ENCODE measurements at places on chromosomes 2 and 18. TPM values are rescaled to one million over a fixed set of nuclear protein-coding genes. Genes with fewer than 3 reads are reported as not detected.

DNA sequence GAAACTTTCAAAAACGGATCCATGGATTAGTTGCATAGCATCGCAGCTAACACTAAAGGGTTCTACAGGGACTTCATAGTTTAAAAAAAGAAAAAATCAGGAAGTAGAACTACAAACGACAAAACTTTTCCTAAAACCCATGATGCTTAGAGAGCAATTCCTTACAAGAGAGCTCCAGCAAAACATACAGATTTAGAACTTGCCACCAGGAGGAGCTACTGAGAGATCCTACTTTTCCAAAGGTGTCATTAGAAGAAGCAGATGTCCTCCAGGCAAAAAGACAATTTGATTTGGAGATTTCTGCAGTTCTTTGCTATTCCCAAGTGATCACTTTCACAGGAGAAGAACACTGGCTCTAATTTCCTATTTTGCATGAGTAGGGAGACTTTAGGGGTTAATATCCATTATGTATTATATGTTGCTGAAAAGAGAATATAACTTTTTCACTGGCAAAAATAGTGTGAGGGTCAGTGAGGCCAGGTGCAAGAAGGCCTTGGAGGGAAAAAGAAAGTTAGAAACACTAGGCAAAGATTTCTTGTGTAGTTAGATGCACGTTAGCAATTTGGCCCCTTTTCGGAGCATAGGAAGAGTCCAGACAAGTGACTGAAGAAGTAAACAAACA is 436.2 kb downstream of the SUCLG1 start:
- DNase-seq: peak; percentile 39

- DNase-seq: no peak
Measured at GRCh38 chr2:36444216-36444936, 88.8 kb downstream of the CRIM1 start.

DNA sequence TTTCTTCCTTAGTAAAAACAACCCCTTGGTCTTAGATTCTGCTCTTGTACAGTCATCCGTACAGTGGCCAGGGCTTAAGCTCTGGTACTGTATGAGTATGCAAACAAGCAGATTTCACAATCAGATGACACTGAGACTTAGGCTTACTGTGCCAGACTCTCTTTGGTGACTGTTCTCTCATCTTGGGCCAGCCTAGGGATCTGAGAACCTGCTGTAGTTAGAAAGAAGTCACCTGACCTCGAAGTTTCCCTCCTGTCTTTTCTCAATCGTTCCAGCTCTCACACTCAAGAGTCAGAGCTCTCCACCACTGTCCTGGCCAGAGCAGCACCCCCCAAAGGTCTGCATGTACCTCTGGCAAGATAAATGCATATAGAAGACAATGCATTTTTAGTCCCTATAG is 63.2 kb downstream of the ZEB2 start:
- DNase-seq: peak; percentile 58

The LYPD1 gene
- total RNA-seq: 0.51 TPM

GRCh38 chr2:55154525-55155030 is 77.5 kb downstream of the CLHC1 start:
- DNase-seq: no peak

- DNase-seq: peak; percentile 18
Measured at GRCh38 chr18:45670281-45670962, 53.6 kb upstream of the SLC14A1 start.

DNA sequence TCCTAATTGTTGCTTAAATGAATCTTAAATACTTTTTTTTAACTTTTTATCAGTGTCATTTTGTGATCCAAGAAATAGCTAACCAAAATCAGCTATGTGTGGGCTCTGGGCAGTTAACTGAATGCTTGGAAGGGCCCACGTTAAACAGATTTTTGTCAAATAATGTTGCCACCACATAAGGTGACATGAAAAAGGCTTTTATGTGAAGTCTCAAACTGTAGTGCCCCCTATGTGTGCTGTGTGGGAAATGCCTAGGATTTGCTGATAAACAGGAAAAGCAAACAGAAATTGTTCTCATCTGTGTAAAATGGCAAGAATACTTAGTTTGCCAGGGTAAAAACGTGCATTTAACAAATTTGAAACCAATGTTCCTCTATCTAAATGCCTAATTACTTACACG is 242.2 kb downstream of the ZNF516 start:
- no peak for DNase-seq

DNA sequence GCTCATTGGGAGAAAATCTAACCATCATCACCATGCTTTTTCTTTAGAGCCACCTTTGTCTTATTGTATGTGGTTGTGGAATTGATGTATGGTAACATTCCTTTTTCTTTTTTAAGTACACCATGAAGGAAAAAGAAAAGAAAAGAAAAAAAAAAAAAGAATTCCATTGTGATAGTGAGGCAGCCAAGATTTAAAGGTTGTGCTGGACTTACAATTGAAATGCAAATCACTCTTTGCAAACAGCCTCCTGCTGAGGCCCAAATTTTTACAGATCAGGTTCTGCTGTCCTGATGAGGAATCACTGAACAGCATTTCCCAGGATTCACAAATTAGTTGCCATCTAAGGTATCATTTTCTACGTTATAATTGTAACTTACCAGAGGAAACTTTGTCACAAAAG is 1101.0 kb upstream of the FANCL start:
- no peak for DNase-seq

The ALPI gene
- total RNA-seq: not detected

DNA sequence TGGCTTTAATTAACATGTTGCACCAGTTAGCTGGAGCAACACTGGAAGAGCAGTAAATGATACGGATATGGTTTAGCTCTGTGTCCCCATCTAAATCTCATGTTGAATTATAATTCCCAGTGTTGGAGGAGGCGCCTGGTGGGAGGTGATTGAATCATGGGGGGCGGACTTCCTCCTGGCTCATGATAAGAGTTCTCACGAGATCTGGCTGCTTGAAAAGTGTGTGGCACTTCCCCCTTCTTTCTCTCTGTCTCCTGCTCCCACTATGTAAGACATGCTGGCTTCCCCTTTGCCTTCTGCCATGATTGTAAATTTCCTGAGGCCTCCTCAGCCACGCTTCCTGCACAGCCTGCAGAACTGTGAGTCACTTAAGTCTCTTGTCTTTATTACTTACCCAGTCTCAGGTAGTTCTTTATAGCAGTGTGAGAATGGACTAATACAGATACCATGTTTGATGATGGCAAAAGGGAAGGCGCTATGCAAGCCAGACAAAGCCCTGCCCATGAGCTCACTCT is 963.6 kb downstream of the SOCS6 start:
- DNase-seq: peak; percentile 63

- DNase-seq: no peak
Measured at GRCh38 chr2:126698376-126698775, 42.4 kb downstream of the GYPC start.

- peak; percentile 80 for DNase-seq
Measured at GRCh38 chr18:61949946-61950345, 57.1 kb upstream of the RNF152 start.

GRCh38 chr2:173978447-173978846 is 13.3 kb upstream of the SP3 start:
- no peak for DNase-seq

DNA sequence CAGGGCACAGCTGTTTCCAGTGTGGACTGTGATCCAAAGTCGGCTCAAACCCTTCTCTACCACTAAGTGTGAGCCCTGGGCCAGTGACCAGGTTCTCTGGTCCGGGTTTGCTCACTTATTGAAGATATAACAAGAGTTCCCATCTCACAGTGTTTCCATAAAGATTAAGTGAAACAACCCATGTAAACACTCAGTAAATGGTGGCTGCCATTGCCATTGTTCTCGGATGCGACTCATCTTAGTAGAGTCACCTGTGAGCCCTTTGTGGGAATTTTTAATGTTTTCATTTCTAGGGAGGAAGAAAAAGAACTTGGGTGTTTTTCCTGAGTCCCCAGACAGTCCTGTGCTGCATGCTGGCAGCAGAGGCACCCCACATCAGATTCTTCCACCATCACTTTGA is 53.4 kb downstream of the TPGS2 start:
- DNase-seq: no peak

The RTP5 gene
- not detected for total RNA-seq

GRCh38 chr2:159456500-159457426 is 159.6 kb downstream of the BAZ2B start:
- DNase-seq: no peak
